Right renal cortex interstitium (tissue), 3 donors: ENCODE measurements at places on chromosomes 3 and 15.

GRCh38 chr3:153163393-153163724 is 1.3 kb downstream of the RAP2B start:
- DNase-seq, result no peak

DNA sequence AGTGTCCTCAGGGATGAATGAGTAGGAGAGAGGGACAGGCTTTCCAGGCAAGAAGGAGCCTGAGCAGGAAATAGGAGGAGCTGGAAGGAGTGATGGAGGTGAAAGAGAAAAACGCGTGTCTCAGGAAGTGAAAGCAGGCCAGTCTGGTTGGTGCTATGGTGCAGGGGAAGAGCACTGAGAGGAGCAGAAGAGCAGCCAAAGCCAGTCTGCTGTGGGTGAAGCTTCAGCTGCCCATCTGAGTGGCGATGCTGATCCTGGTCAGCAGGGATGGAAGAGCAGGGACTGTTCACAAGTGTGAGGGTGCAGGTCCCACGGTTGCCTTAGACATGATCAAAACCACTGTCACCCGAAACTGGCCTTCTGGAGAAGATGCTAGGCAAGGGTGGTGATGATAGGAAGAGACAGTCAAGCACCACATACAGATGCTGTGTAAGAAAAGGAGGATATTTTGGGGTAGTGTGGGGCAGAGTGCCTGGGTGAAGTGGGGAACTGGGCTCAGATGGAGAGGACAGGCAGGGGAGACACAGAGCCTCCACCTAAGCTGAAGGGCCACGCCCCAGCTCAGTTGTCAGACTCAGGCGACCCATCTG is 5.5 kb upstream of the KY start:
- no peak for DNase-seq

DNA sequence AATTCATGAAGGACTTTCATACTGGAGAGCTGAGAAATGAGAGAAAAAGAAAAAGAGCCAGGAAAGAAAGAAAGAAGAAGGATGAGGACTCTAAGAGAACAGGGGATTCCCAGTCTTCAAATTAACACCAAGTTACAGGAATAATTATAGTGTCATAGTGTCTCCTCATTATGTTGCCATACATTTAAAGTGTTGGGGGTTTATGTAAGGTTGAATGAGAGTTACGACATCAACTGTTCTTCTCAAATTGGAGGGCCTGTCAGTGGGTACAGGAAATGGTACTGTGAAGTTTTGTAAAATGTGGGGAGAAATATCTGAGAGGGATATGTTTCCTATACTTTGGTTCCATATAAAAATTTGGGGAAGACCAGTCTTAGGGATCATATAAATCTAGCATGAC is 12.3 kb upstream of the CD200 start:
- DNase-seq, result no peak

DNA sequence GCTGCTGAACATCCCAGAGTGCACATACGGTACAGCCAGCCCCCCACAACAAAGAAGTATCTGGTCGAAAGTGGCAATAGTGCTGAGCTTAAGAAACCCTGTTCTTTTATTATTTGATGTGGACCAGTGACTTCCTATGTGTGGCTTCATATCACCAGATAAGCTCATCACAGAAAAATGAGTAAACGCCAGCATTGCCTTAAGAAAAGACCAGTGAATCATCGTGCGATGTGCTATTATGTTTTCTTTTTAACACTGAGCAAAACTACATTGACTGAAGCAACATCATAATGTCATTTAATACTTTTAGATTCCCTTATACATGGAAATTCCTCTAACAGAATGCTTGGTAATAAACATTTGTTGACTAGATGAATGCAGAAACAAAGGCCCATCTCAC is 45.2 kb upstream of the ARRDC4 start:
- DNase-seq, result no peak

DNA sequence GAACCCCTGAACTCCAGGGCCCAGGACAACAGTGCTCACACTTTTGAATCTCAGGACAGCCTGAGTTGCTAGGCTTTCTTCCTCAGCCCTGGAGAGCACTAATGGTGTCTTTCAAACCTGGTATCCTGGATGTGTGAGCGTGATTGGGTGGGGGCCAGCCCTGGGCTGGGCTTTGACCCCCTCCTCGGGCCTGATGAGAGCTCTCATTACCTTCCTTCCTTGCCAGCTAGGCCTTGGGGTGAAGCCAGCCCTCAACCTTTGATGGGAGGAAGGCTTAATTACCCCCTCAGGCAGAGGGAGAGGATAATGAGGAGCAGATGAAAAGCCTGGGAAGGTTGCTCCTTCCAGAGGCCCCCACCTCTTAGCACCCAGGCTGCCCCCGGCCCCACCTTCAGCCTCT is 31.1 kb upstream of the INSYN1 start:
- DNase-seq, result no peak

DNA sequence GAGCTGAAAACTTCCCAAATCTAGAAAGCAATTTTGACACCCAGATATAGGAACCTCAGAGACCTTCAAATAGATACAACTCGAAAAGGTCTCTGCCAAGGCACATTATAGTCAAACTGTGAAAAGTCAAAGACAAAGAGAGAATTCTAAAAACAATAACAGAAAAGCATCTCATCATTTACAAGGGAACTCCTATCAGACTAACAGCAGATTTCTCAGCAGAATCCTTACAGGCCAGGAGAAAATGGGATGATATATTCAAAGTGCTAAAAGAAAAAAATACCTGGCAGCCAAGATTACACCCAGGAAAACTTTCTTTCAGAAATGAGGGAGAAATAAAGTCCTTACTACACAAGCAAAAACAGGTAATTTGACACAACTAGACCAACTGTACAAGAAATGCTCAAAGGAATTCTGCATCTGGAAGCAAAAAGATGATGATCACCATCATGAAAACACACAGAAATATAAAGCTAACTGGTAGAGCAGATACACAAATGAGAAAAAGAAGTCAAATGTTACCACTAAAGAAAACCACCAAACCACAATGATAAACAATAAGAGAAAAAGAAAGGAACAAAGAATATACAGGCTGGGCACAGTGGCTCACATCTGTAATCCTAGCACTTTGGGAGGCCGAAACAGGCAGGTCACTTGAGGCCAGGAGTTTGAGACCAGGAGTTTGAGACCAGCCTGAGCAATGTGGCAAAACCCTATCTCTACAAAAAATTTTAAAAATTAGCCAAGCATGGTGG is 50.4 kb downstream of the ADAM10 start:
- no peak for DNase-seq

DNA sequence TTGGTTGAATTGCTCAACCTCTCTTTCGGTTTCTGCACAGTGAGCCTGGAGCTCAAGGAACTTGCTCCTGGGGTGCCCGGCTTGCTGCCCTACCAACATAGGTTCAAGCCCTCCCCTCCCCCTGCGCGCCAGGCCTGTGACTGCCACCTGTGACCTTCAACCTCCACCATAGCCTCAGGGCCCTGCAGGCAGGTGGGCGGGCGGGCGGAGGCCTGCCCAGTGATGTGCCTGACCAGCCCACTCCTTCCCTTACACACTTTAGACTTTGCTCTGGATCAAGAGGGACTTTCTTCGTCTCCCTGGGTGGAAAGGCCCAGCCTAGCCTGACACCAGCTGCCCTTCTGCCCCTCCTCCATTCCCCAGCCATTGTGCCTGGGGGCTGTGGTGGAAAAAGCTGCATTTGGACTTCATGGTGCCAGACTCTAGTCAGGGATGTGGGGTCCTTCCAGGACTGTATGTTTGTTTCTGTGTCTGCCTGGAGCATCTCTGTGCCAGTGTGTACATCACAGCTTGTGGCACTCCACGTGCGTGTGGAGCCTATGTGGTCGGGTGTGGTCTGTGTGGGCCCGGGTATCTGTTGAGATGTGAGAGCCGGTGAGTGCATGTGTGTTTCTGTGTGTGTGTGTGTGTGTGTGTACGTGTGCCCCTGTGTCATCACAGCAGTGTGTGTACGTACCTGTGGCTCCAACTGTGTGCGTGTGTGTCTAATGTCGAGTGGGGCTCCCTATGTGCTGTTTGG is 9.5 kb downstream of the PRKCD start:
- no peak for DNase-seq

GRCh38 chr3:149095487-149095886 is 9.2 kb upstream of the HLTF start:
- DNase-seq, result no peak

GRCh38 chr15:35495080-35495479 is 50.9 kb downstream of the DPH6 start:
- no peak for DNase-seq

- no peak for DNase-seq
These were observed 103.5 kb downstream of the MYLK start for GRCh38 chr3:123780656-123781055.

DNA sequence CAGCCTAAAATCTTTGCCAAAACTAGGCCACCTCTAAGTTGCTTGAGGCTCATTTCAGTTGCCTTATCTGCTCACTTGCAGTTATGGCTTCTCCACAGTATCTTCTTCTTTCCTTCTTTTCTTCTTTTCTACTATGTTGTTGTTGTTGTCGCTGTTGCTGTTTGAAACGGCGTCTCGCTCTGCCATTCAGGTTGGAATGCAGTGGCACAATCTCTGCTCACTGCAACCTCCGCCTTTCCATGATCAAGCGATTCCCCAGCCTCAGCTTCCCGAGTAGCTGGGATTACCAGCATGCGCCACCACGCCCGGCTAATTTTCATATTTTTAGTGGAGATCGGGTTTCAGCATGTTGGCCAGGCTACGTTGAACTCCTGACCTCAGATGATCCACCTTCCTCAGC is 210.8 kb upstream of the NR2F2 start:
- DNase-seq, result no peak

DNA sequence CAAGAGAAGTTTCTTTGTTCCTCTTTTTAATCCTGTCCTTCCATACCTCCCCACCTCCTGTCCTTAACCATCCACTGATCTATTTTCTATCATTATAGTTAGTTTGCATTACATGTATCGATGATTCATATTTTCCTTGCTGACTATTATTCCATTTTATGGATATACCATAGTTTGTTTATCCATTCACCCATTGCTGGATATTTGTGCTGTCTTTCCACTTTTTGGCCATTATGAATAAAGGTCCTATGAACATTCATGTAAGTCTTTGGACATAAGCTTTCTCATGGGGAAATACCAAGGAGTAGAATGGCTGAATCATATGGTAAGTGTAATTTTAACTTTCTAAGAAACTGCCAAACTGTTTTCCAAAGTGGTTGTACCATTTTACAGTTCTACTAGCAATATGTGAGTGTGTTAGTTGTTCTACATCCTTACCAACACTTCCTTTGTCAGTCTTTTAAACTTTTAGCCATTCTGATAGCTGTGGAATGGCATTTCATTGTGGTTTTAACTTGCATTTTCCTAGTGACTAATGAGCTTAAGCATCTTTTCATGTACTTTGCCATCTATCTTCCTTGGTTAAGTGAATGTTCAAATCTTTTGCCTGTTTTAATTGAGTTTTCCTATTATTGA is 11.7 kb downstream of the ATP6V1A start:
- DNase-seq, result no peak

GRCh38 chr3:184334470-184335158 is 2.8 kb upstream of the FAM131A start:
- no peak for DNase-seq

DNA sequence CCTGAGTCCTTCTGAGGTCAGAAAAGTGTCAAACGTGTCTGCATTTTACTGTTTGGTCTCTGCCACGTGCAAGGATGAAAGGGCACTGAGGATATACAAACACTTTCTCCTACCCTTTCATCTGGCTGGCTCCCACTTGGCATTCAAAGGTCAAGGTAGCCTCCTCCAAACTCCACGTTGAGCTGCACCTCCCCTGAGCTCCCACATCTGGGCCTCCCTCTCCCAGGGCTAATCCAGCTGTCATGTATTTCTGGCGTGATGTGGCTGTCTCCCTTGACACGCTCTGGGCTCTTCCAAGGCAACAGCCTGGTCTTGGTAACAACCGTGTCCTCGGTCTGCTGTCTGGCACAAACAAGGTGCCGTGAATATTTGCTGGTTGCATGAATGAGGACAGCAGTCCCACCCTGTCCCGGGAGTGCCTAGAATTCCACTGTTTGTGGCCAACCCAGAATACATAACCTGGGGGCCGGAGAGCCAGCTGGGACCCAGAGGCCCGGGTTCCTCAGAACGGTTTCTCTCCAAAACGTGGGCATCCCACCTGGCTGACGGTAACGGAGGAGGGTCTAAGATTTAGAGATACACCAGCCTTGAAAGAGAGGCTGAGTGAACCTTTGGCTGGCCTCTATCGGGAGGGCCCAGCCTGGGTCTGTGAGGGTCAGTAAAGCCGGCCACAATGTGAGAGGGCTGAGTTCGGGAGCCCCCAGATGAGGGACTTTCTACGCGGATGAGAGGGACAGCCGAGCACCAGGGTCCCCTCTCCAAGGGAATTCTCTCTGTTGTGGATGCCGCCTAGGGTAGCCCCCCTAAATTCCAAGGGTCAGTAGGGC is 767 bp downstream of the GLT8D1 start:
- DNase-seq, result no peak

DNA sequence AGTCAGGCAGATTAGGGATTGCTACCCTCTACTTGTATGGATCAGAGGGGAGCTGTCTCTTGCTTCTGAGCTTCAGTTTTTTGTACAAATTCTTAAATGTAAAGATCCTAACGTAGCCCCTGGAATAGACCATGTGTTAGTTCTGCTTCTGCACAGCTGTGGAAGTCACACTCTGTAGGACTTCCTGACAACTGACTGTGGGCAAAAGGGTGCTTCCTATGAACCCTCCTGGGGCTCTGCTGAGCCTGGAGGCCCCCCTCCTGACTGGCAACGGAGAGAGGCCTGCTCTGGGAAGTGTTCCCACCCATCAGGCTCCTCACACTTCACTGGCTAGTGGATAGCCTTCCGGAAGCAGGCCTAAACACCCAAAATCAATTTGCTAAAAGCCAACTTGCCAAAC is 131.0 kb downstream of the RPLP1 start:
- no peak for DNase-seq

- no peak for DNase-seq
These were observed 108.7 kb upstream of the ALDH1A3 start for GRCh38 chr15:100770661-100771584.

DNA sequence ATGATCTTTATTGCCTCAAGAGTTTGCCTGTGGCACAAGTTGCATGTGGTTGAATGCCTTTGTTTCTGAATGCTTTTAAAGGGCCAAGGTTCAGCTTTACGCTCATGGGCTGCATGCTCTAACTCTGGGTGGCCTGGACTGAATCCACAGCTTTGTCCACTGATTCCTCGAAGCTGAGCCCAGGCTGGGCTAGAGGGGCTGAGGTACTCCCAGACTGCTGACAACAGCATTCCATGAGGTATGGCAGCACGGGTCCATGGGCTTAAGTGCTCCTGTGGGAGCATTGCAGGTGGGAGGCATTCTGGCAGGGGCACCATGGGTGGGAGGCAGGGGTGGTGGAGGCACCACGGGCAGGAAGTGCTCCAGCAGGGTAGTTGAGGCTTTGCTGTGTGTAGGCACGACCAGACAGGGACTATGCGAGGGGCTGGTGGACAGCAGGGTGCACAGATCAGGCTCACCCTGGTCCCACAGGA is 61.6 kb downstream of the GLCE start:
- no peak for DNase-seq

- no peak for DNase-seq
These were observed 142.6 kb downstream of the CMSS1 start for GRCh38 chr3:99960123-99960878.

DNA sequence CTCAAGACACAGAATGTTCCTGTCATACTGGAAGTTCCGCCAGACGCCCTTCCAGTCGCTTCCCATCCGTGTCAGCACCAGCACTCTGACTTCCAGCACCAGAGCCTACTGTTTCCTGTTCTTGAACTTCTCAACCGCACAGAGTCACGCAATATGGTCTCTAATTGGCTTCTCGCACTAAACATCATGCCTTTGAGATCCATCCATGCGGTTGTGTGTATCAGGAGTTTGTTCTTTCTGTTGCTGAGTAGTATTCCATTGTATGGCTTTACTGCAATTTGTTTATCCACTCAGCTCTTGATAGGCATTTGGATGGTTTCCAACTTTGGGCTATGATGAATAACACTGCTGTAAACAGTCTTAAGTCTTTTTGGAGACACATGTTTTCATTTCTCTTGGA is 112.1 kb downstream of the LRRK1 start:
- no peak for DNase-seq
